Activated T-cell treated with anti-CD3 and anti-CD28 coated beads, Interleukin-2, amount 50 U/mL, for 72 hours (primary cell): ENCODE measurements at places on chromosomes 5 and 9.

DNA sequence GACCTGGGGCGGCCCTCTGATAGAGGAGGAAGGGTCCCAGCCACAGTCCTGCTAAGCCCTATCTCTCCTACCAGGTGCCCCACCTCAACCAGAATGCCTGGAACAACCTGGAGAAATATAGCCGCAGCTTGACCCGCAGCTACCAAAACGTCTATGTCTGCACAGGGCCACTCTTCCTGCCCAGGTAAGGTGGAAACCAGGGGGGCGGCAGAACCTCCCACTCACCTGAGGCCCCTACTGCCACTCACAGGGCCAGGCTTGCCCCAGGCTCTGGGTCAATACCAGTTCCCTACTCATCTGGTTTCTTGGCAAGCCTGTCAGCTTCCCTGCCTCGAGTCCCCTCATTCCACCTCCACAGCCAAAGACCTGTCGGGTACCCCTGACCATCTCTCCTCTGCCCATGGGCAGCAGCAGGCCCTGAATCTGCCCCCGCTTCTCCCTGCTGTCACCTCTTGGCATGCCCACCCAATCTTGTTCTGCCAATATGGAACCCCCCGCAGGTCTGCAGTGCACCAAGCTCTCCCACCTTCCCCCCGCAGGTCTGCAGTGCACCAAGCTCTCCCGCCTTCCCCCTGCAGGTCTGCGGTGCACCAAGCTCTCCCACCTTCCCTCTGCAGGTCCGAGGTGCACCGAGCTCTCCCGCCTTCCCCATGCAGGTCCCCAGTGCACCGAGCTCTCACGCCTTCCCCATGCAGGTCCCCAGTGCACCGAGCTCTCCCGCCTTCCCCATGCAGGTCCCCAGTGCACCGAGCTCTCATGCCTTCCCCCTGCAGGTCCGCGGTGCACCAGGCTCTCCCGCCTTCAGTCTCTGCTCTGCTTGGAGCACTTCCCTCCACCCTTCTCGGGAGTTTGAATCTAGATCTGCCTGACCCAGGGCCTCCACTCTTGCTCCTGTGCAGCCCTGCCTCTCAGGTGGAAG, 2.6 kb downstream of the ENDOG start:
- no peaks in the 10 kb centered on the region for H3K36me3 ChIP-seq
- no peak for DNase-seq
- peak overlapping the region; percentile 27 for H3K27ac ChIP-seq
- no peak overlapping the region for H3K4me3 ChIP-seq

DNA sequence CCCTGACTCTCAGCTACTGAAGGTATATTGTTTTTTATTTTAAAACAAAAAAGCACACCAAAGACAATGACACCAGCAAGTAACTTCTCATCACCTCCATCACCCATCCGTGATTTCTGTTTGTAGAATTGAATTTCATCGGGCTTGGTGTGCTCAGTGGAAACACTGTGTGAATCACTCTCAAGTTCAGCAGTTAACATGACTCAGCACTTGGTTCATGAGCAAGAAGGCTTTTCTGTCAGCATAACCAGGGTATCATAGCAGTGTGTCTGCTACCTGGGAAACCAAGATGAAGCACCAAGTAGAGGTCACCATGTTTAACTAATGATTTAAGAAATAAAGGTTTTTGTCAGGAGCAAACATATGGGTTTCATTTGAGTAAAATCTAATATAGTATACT, 123.7 kb downstream of the INSYN2B start:
- peak overlapping the region; percentile 71 for H3K27ac ChIP-seq
- peak; percentile 16 for DNase-seq
- peaks cover 31% of the 10 kb centered on the region for H3K4me1 ChIP-seq
- H3K27me3 ChIP-seq, result no peaks in the 10 kb centered on the region
- no peak overlapping the region for H3K4me3 ChIP-seq

DNA sequence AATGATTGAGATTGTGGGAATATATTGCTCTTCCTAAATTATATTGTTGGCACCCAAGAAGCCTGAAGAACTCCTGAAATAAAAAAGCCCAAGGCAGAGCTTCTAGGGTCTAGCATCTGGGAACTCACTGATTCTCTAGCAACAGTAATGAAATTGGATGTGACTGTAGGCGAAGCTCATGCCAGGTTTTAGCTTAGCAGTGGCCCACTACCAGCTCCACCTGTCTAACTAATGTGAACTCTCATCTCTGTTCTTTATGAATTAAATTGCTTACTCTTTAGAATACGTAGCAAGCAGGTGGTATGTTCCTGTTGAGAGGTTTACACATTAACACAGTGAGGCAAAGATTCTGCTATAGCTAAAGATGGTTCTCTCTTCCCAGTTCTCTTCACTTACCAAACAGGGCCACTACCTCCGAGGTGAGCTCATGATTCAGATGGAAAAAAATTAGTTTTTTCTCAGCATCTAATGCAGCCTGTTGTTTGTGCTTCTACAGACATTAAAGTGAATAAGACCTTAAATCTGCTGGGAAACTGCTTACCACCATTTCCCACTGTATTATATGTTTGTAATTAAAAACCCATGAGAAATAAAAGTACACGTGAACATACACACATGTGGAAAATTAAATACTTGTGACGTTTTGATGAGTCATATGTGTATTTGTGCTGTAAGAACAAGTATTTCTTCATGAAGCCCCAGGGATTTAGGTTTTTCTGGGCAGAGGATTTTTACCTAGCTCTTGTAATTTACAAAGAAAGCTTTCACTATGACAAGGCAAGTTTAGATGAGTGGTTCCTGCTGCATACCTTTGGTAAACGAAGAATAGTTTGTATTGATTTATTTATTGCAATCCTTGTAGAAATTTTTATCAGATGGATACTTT, 360.1 kb downstream of the KDM4C start:
- no peak for DNase-seq
- peaks cover 4% of the 10 kb centered on the region for H3K36me3 ChIP-seq
- no peaks in the 10 kb centered on the region for H3K27me3 ChIP-seq

- no peak for DNase-seq
- no peak overlapping the region for H3K4me3 ChIP-seq
Observed at GRCh38 chr9:19583890-19584289, 175.1 kb downstream of the ACER2 start.

GRCh38 chr9:135667463-135668001, 4.4 kb downstream of the LCN9 start:
- H3K27me3 ChIP-seq, result no peaks in the 10 kb centered on the region
- no peaks in the 10 kb centered on the region for H3K4me1 ChIP-seq
- no peak overlapping the region for H3K4me3 ChIP-seq
- no peaks in the 10 kb centered on the region for H3K36me3 ChIP-seq
- DNase-seq, result no peak
- H3K27ac ChIP-seq, result no peak overlapping the region

GRCh38 chr5:139925650-139926640, 117.2 kb downstream of the NRG2 start:
- H3K4me1 ChIP-seq, result no peaks in the 10 kb centered on the region
- H3K27me3 ChIP-seq, result peaks cover 40% of the 10 kb centered on the region
- peak; percentile 9 for DNase-seq
- no peak overlapping the region for H3K27ac ChIP-seq
- no peak overlapping the region for H3K4me3 ChIP-seq

GRCh38 chr5:118593003-118593328, 395.4 kb downstream of the DTWD2 start:
- no peaks in the 10 kb centered on the region for H3K4me1 ChIP-seq
- H3K4me3 ChIP-seq, result no peak overlapping the region
- H3K27ac ChIP-seq, result no peak overlapping the region
- H3K27me3 ChIP-seq, result no peaks in the 10 kb centered on the region
- no peak for DNase-seq

GRCh38 chr5:67873935-67874334, 341.6 kb upstream of the PIK3R1 start:
- H3K4me1 ChIP-seq, result no peaks in the 10 kb centered on the region
- DNase-seq, result no peak
- no peaks in the 10 kb centered on the region for H3K36me3 ChIP-seq
- H3K27ac ChIP-seq, result no peak overlapping the region
- H3K27me3 ChIP-seq, result peaks cover 2% of the 10 kb centered on the region
- H3K4me3 ChIP-seq, result no peak overlapping the region

DNA sequence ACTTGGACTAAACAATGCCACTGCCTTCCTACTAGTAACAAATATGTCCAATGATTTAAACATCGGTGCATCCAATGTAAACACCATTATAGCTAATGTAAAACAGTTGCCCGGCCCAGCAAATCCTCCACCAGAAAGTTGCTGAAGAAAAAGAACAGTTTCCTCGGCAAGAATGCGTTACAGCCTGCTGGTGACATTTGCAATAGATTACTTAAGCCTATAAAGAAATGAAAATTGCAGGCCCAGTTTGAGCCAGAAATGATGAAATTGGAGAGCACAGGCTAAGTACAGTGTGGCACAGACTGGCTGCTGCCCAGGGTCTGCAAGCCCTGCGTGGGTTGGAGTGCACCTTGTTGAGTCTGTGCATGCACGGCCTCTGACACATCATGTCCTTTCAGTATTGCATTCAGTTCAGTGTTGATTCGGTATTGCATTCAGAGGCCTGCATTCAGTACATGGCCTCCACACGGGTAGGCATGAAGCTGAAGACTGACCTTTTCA, 406.0 kb upstream of the KLF4 start:
- H3K27me3 ChIP-seq, result no peaks in the 10 kb centered on the region
- H3K36me3 ChIP-seq, result peaks cover 4% of the 10 kb centered on the region
- DNase-seq, result no peak
- H3K4me1 ChIP-seq, result no peaks in the 10 kb centered on the region

DNA sequence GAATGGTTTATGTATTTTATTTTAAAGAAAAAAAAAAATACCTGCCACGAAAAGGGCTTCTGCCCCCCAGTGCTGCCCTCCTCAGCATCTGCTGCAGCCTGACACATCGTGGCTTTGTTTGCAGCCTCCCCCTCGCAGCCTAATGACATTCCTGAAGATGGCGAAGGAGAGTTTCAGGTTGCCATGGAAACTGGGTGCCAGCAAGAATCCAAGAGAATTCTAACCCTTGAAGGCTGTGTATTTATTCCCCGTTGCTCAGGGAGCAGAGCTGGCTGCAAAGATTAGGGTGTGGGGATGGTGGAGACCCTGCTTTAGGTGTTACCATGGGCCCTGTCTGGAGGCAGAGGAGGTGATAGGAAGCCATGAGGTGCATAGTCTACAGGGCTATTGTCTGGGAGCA, 126.6 kb downstream of the NSG2 start:
- H3K36me3 ChIP-seq, result no peaks in the 10 kb centered on the region
- H3K4me3 ChIP-seq, result no peak overlapping the region
- H3K4me1 ChIP-seq, result no peaks in the 10 kb centered on the region
- no peak overlapping the region for H3K27ac ChIP-seq
- H3K27me3 ChIP-seq, result peaks cover 10% of the 10 kb centered on the region
- no peak for DNase-seq

GRCh38 chr5:180171568-180172094, 37.4 kb downstream of the RASGEF1C start:
- H3K36me3 ChIP-seq, result no peaks in the 10 kb centered on the region
- H3K27ac ChIP-seq, result no peak overlapping the region
- no peaks in the 10 kb centered on the region for H3K4me1 ChIP-seq
- H3K27me3 ChIP-seq, result peaks cover 8% of the 10 kb centered on the region
- DNase-seq, result no peak
- no peak overlapping the region for H3K4me3 ChIP-seq

DNA sequence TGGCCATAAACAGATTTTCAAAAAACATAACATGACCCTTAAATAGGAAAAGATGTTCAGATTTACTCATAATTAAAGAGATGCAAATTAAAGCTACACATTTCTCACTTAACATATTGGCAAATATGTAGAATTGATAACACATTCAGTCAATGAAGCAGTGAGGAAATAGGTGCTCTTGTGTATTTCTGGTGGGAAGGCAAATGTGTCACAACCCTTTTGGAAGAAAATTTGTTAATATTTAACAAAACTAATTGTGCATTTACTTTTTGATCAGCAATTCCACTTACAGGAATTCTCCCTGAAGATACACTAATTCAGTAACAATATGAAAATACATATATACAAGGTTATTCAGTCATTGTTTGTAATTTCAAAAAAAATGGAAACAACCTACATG, 68.1 kb downstream of the FBXW11 start:
- H3K27ac ChIP-seq, result no peak overlapping the region
- no peak for DNase-seq
- peaks cover 39% of the 10 kb centered on the region for H3K4me1 ChIP-seq
- no peaks in the 10 kb centered on the region for H3K27me3 ChIP-seq
- H3K36me3 ChIP-seq, result peaks cover 10% of the 10 kb centered on the region
